ENCODE measurements at places on chromosomes 2 and 18. TPM values are rescaled to one million over a fixed set of nuclear protein-coding genes. Genes with fewer than 3 reads are reported as not detected.
A peak's percentile ranks its signal among the peaks of the same experiment; 100 is the strongest.

DNA sequence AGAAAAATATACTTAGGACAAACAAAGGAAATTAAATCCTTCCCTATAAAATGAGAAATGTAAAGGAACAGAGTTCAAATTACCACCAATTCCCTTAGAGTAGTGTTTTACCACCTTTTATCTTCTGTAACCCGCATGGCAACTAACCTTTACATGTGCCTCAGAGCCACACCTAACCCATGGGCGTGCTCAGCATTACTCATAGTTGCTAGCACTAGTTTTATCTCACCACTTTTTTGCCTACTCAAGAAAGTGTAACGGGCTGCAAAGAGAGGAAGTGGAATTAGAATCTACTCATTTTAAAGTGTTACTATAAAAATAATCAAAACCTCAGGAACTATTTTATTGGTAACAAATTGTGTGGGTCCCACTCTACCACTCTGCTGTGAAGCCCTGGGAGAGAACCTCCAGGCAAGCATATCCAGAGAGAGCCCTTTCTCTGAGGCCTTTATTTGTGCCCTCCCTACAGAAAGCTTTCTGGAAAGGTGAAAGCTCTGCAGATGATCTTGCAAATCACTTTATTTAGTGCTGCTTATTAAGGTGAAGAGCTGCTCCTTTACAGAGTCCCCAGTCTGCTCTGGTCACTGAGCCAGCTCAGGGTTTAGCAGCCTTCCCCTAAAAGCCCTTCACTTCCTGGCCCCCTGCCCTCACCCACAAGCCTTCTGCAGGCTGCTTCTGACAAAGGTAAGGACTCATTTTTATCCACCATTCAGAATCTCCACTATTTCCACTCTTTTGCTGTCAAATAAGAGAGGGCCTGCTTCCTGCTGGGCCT, 98.8 kb downstream of the TRABD2A start:
- DNase-seq: peak; percentile 15

- no peak for DNase-seq
These were observed 4.2 kb downstream of the SP9 start for GRCh38 chr2:174338671-174339560.

GALNT14 gene
- polyA plus RNA-seq: not detected

- no peak for DNase-seq
These were observed 258.4 kb downstream of the MEIS1 start for GRCh38 chr2:66693076-66693965.

DNA sequence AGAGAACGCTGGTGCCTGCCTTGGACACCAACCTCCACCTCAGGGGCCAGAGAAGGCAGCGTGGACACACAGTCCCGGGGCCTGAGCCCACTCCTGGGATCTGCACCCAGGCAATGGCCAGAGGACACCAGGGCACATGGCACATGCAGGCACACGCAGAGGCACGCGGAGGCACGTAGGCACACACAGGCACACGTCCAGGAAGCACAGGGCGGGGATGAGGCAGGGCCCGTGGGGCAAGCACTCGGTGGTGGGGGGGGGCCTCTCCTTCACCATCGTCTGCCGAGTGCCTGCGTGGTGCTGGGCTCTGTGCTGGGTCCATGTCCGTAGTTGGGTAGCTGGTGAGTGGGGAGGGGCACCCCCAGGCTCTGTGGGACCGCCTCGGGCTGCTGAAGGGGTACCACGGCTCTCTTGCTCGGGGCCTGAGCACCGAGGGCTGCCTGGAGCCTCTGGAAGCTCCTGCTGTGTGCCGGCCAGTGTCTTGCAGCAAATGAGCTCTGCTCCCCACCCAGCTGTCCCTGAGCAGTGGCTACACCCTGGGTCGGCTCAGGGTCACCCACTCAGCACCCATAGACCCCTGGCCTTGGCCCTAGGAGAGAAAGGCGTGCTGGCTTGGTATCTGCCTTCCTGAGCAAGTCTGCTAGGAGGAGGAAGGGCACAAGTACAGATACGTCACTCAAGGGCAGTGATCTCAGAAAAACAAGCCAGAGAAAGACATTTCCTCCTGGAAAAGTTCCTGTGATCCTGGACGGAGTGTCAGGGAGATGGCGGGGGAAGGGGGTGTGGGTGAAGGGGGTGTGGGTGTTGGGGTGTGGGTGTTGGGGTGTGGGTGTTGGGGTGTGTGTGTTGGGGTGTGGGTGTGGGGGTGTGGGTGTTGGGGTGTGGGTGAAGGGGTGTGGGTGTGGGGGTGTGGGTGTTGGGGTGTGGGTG, 26.4 kb downstream of the RTP5 start:
- peak; percentile 30 for DNase-seq

GRCh38 chr2:146659976-146660375, 1184.9 kb upstream of the ACVR2A start:
- DNase-seq: no peak

DNA sequence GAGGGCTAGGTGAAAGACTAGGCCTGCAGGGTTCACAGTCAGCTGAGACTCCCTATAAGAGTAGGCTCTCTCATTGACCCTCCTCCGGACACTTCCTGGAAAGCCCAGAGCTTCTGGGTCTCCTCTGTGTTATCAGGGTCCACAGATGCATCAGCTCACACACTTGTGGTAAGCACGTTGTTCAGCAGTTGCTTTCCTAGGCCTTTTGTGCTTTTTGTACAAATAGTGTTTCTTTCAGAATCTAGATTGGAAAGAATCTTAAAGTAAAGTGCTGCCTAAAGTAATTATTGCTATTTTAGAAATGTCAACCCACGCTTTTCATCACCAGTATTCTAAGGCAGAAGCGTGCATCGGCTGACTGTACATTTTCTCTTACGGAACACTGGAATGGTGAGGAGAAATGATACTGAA, 15.5 kb downstream of the SLC9A2 start:
- DNase-seq: no peak

UGT1A9 gene
- not detected for polyA plus RNA-seq

- DNase-seq: no peak
These were observed 403 bp upstream of the CLUL1 start for GRCh38 chr18:596288-596881.

CCDC178 gene
- polyA plus RNA-seq: not detected

GRCh38 chr2:8625399-8626300, 56.2 kb upstream of the ID2 start:
- DNase-seq: no peak

GRCh38 chr2:26535663-26536275, 57.8 kb upstream of the OTOF start:
- no peak for DNase-seq

DCDC2C gene
- not detected for polyA plus RNA-seq

- DNase-seq: no peak
These were observed 2.5 kb upstream of the PDCL3 start for GRCh38 chr2:100560216-100560830.

DNA sequence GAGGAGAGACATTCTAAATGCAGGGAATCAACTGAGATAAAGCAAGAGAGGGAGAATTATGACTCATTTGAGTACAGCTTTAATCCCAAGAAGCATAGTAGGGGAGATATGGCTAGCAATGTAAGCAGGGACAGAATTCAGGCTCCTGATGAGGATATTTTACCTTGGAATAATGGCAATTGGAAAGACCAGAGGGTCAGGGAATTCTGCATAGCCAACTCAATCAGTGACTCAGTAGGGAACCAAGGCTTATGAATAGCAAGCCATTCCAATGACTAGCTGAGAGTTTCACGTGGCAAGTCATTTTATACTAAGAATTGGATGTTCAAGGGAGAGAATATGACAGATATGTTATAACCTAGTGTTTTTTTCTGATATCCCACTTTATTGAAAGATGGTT, 563.8 kb upstream of the NETO1 start:
- DNase-seq: peak; percentile 54

DNA sequence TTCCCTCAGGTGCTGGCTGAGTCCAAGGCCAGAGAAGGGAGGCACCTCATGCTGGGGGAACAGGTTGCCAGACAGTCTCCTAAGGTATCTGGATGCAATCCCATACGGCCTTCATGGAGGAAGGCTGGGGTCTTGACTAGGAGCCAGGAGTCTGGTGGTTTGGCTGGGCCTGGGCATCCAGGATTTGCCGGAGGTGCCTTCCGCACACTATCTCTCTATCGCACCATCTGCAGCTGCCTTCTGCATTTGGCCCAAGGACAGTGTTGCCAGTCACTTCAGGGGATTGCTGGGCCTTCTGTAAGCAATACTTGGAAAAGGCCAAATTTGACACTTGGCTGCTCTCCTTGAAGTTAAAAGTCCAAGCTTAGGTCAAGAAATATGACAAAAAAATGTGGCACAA, 327.2 kb downstream of the EN1 start:
- no peak for DNase-seq

SATB2 gene
- polyA plus RNA-seq: 7.4 TPM

CHN1 gene
- polyA plus RNA-seq: 66.9 TPM

TMEM169 gene
- 0.15 TPM for polyA plus RNA-seq

DNA sequence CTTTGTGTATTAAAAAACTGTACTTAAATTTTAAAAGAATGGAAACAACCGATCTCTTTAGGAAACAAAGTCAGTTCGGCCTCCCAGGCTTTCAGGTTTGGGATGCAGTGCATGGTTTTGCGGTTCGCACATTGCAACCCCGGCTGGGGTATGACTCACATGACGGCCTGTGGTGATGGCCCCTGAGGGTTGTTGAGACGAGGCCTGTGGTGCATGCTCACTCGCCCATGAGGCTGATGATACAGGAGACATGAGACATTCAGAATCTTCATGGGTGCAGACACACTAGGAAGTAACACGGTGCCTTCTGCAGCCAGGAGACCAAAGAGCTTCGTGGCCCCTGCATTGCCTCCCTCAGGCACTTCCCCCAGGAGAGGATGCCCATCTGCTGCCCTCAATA, 724.6 kb upstream of the SALL3 start:
- no peak for DNase-seq

- peak; percentile 38 for DNase-seq
These were observed 915 bp downstream of the CUL3 start for GRCh38 chr2:224584111-224584784.

NMUR1 gene
- not detected for polyA plus RNA-seq

TLX2 gene
- polyA plus RNA-seq: not detected

FOXD4L1 gene
- polyA plus RNA-seq: not detected

PCBP1 gene
- polyA plus RNA-seq: 171 TPM

GCG gene
- not detected for polyA plus RNA-seq

- no peak for DNase-seq
These were observed 73.9 kb downstream of the NDUFA10 start for GRCh38 chr2:239951129-239951734.

STAT4 gene
- 0.47 TPM for polyA plus RNA-seq

CRYGD gene
- polyA plus RNA-seq: not detected

- no peak for DNase-seq
These were observed 68.3 kb upstream of the IL1R1 start for GRCh38 chr2:102074152-102074783.

AQP12B gene
- polyA plus RNA-seq: not detected

GRCh38 chr2:120231974-120232635, 8.9 kb upstream of the TMEM185B start:
- DNase-seq: peak; percentile 50

KLHL14 gene
- polyA plus RNA-seq: not detected

DNA sequence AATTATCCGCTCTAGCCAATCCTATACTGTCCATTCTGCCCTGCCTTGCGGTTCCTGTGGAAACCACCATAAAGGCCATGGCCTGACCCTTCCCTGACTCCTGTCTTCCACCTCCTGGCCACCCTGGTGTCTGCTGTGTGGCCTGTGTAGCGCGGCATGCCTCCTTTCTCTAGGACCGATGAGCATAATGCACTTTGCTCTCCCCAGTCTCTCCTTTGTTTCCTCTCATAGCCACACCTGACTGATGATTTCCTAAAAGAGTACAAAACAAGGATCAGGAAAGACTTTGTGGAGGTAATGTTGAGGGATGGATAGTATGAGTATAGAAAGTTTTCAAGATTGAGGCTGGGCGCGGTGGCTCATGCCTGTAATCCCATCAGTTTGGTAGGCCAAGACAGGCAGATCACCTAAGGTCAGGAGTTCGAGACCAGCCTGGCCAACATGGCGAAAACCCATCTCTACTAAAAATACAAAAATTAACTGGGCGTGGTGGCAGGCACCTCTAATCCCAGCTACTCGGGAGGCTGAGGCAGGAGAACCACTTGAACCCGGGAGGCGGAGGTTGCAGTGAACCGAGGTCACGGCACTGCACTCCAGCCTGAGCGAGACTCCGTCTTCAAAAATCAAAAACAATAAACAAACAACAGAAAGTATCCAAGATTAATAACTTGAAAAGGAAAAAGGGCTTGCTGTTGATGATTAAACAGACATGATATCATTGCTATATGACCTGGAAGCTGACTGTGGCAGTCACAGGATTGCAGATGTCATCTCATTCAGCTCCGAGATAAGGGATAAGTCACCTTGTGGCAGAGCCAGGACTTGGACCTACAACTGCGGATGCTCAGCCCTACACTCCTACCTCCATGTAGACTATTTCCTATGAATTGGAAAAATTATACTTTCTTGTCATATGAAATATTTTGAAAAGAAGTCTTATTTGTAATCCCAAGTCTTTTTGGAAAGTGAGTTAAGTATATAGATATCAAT, 16.6 kb downstream of the SOWAHC start:
- DNase-seq: no peak

GRCh38 chr2:171482308-171482707, 40.0 kb upstream of the CYBRD1 start:
- DNase-seq: no peak

GRCh38 chr2:30662268-30663131, 144.7 kb downstream of the CAPN13 start:
- peak; percentile 63 for DNase-seq

DNA sequence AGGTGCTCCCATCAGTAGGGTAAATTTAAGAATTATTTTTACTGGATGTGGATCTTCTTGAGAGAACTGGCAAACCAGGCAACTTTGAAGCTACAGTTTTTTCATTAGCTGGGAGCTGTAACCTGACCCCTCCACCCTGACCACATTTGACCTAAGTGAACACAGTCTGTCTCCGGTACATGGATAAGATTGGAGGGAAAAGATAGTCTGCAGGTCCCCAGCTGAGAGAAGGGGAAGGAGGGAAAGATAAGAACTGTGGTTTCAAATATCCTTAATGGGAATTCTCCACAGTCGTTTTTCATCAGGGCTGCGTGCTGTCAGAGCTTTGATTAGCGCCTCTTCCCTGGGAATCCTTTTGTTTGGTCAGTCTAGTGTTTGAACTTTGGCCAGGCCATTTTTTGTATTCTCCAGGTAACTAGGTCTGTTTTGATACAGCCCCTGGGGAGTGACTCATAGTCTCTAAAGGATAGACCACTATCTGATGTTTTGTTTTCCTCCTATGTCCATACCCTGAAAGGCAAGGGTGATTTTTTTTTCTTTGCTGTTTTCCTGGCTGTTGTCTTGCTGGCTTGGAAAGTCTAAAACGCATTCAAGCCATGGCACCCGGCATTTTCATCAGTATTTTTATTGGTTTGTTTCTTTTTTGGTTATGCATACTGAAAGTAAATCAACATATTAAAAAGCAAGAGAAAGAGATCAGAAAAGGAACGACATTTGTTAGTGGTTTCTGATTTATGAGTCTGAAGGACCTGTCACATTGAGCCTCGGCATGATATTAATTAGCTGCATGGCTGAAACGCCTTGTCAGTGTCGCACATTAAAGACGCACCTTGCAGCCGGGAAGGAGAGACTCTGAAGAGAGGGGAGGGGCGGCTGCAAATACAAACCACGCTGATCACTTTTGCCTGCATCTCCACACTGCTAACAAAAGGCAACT, 183.4 kb upstream of the FN1 start:
- peak; percentile 67 for DNase-seq

GRCh38 chr2:236117861-236118269, 50.3 kb downstream of the GBX2 start:
- no peak for DNase-seq

- DNase-seq: no peak
These were observed 12.1 kb downstream of the CD226 start for GRCh38 chr18:69935319-69936190.

- no peak for DNase-seq
These were observed 53.6 kb upstream of the CTDP1 start for GRCh38 chr18:79625924-79626561.

- no peak for DNase-seq
These were observed 172.5 kb downstream of the MYO1B start for GRCh38 chr2:191417746-191418145.
